ENCODE measurements at places on chromosomes 12 and 14. TPM values are rescaled to one million over a fixed set of nuclear protein-coding genes. Genes with fewer than 3 reads are reported as not detected.

The SDR9C7 gene
- 0.54 TPM for polyA plus RNA-seq

The ZC2HC1C gene
- polyA plus RNA-seq = 2.0 TPM

The TMEM119 gene
- polyA plus RNA-seq = not detected

The AKAP5 gene
- polyA plus RNA-seq = 0.28 TPM

The ACTN1 gene
- polyA plus RNA-seq = 3.0 TPM

The KLRC3 gene
- polyA plus RNA-seq = 0.95 TPM

The PROX2 gene
- 0.18 TPM for polyA plus RNA-seq

The KERA gene
- polyA plus RNA-seq = not detected

The FLRT2 gene
- polyA plus RNA-seq = 4.9 TPM

The SIRT4 gene
- 6.4 TPM for polyA plus RNA-seq

The HNF1A gene
- polyA plus RNA-seq = not detected

The PRH2 gene
- polyA plus RNA-seq = not detected

The ITGA7 gene
- polyA plus RNA-seq = 4.4 TPM

The ACOT6 gene
- not detected for polyA plus RNA-seq

The P2RX2 gene
- not detected for polyA plus RNA-seq

The NOS1 gene
- polyA plus RNA-seq = not detected

The MFAP5 gene
- not detected for polyA plus RNA-seq

The MYH7 gene
- not detected for polyA plus RNA-seq

The SYCP3 gene
- 6.0 TPM for polyA plus RNA-seq

The TOMM20L gene
- polyA plus RNA-seq = not detected

The BDKRB1 gene
- polyA plus RNA-seq = not detected

The LRP1-AS gene
- not detected for polyA plus RNA-seq

The SLC4A8 gene
- 41.2 TPM for polyA plus RNA-seq

Measured in Purkinje cell (primary cell).